ENCODE measurements at places on chromosomes 12 and 14. TPM values are rescaled to one million over a fixed set of nuclear protein-coding genes. Genes with fewer than 3 reads are reported as not detected.

GRCh38 chr14:54643696-54644176 is 76.8 kb downstream of the SAMD4A start:
- no peak for DNase-seq
- H3K4me3 ChIP-seq: no peak overlapping the region
- H3K36me3 ChIP-seq: no peaks in the 10 kb centered on the region
- no peaks in the 10 kb centered on the region for H3K27me3 ChIP-seq
- H3K4me1 ChIP-seq: peaks cover 3% of the 10 kb centered on the region

DNA sequence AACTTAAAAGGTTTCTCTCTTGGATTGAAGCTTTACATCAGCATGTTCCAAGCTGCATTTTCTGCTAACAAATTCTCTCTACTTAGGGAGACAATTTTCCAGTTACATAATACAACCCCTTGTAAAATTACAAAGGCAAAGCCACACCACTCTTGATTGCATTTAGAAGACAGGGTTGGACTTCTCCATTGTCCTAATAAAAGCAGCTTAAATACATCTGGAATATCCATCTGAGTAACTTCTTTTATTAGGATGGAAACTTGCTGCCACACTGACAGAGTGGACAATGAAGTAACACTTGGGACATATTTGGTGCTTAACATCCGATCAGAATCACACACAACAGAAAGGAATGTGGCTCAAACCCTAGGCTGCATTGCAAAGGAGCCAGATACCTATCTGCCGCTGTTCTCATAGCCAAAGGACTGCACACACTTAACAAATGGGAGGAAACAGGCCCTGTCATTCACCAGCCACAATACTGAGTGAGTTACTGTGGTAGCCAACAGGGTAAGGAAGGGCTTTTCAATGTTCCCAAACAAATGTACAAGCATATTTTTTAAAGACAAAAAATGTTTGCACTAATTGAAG is 157.2 kb downstream of the PAX9 start:
- no peak for DNase-seq
- H3K36me3 ChIP-seq: no peaks in the 10 kb centered on the region
- no peak overlapping the region for H3K4me3 ChIP-seq
- H3K4me1 ChIP-seq: no peaks in the 10 kb centered on the region
- no peak overlapping the region for H3K27ac ChIP-seq

DNA sequence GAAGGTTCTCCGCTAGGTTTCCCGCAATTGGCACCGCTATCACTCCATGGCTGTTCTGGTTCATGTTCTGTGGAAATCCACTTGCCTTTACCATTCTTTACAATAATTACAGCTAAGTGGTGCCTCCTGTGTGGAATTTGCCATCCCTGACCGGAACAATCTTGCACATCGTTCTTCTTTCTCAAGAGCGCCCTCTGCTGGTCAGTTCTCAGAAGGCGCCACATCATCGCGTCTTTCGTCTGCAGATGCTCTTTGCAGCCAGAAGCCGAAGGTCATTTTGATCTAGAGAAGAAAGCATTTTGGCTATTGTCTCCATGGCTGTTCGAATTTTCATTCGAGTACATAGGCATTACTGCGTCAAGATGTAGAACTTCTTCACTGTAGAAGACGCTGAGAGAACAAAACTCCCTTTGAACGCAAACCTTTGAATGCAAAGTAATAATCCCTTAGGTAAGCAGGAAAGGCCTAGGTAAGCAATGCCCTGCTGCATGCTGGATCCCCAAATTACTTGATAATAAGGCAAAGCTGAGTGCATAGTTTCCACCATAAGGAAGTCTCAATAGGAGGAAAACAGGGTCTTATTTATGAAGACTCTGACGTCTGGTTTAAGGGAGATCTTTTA is 10.1 kb upstream of the RTRAF start:
- peaks cover 10% of the 10 kb centered on the region for H3K27me3 ChIP-seq
- H3K4me1 ChIP-seq: no peaks in the 10 kb centered on the region
- no peak overlapping the region for H3K27ac ChIP-seq
- no peak overlapping the region for H3K4me3 ChIP-seq
- no peaks in the 10 kb centered on the region for H3K36me3 ChIP-seq

The CLEC1A gene
- total RNA-seq: under 0.01 TPM
